ENCODE measurements at places on chromosomes 7 and 10.

DNA sequence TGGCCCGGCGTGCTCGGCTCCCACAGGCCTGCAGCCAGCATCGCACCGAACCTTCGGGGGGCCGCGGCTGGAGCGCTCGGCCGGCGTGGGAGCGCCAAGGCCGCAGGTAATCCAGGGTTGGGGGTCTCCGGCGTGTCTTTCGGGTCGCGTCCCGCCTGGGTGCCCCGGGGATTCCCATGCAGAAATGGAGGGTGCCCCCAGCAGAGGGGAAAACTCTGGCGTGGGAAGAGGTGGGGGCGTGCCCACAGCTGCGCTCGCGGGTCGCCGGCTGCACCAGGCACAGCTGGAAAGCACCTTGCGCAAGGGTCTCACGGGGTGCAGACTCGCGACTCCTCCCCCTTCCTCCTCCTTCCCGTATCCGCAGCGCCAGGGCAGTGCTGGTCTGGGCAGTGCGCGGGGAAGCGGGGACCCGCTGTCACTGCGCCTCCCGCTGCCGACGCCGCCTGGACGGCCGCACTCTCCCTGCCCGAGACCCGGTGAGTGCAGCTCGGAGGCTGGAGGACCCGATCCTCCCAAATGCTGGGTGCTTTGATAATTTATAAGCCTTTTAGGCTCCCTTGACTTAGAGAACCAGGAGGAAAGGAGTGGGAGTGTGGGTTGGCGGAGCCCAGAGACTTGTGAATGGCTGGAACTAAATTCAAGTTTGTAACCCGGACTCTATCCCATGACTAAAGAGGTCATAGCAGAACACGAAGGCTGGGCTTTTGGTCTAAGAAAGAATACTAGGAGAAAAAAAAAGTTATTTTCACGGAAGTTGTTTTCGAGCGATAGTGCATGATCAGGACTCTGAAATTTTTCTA lies 489 bp downstream of the MAP3K8 start:
- peak; percentile 74 for DNase-seq

DNA sequence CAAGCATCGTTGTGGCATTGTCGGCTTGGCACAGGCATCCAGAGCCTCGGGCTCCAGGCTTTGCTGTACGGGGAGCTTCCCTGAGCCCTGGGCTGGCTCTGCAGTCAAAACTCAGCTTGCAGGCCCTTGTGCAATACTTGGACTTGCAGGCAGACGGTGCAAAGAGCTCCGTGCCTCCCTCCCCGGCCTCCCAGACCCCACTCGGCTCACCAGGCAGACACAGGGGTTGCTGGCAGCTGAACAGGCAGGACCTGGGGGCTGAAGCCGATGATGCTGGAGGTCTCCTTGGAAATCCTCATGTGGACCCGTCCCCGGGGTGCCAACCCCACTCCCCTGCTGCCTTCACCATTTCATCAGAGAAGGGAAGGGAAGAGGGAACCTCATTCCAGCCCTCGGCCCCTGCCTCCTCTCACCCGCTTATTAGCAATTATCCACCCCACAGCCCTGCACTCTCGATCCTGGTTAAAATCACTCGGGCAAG lies 59.6 kb upstream of the GNA12 start:
- DNase-seq: no peak

- DNase-seq: no peak
These were observed 58.2 kb downstream of the TMEM270 start for GRCh38 chr7:73918926-73919693.

DNA sequence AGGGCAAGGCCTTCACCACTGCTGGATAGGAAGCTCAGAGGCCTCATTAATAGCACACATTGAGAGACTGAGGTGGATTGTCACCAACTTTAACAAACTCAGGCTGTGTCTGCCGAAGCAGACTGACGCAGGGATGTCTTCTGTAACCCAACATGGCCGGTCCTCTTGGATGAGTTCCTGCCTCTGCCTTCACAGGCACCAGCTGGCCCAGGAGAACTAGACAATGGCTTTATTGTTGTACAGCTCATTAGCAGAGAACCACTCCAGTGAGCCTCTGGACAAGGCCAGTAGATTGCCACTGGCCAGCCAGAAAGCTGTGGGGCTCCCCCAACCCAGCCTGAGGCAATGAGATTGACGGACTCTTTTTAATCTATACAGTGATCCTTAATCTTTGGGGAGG lies 9.4 kb downstream of the NODAL start:
- no peak for DNase-seq

DNA sequence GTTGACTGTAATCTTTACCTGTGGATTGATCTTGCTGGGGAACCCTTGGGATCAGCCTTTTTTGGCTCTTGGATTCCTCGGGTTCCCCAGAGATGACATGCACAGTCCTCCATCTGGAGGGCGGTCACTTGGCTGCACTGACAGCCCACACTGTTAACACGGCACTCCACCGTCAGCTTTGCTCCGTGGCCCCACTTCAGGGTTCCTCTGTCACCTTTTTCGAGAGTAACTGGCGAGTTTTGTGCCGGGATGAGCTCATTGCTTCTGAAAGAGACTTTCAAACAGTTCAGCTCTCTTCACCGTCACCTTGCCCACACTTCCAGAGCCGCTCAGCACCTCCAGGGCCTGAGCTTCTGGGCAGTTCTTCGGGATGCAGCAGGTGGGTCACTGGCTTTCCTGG lies 42.4 kb downstream of the PROSER2 start:
- DNase-seq: no peak
